ENCODE measurements at places on chromosomes 11 and 22.

DNA sequence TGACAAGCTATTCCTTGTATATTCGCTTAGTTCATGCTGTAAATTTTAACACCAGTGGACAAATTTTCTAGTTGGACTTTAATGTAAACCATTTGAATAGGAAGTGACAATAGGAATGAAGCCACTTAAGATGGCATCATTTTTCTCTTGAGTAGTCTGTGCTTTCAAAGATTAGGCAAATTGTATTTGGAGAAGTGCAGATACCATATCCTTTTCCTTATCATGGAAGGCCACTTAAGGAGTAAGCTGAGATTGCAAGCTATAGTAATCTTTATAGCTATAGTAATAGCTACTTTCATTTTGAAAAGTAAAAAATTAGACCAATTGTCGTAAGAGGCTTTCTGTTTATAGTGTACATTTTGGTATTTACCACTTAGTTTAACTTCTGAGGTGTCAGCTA is 12.8 kb downstream of the CAPRIN1 start:
- DNase-seq, result no peak

DNA sequence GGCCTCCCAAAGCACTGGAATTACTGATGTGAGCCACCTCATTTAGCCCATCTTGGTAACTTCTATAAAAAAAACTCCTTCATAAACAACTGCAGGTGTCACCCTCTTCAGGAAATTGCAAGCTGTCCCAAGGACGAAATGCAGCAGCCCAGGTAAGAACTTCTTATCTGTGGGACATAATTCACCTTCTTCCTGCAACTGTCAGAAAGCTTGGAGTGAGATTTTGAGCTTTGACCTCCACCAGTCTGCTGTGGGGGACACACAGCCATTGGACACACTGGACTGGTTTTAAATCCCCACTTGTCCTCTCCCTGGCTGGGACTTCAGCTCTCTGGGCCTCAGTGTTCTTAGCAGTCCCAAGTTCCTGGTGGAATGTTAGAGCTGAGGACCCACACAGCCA is 368.5 kb downstream of the MN1 start:
- DNase-seq, result no peak

- DNase-seq, result no peak
Observed at GRCh38 chr11:94746721-94747120, 21.4 kb upstream of the AMOTL1 start.

DNA sequence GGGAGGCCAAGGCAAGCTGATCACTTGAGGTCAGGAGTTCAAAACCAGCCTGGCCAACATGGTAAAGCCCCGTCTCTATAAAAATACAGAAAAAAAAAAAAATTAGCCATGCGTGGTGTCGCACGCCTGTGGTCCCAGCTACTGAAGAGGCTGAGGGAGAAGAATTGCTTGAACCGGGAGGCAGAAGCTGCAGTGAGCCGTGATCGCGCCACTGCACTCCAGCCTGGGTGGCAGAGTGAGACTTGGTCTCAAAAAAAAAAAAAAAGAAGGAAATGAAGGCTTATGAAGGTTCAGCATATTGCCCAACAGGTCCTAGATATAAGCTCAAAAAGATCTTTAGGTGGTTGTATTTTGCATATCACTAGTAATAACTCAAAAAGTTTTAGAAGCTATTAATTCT is 10.2 kb downstream of the ATL3 start:
- no peak for DNase-seq

GRCh38 chr22:41471568-41471967 is 2.7 kb downstream of the ACO2 start:
- no peak for DNase-seq

- DNase-seq, result no peak
Observed at GRCh38 chr11:129973809-129974208, 28.8 kb downstream of the PRDM10 start.

DNA sequence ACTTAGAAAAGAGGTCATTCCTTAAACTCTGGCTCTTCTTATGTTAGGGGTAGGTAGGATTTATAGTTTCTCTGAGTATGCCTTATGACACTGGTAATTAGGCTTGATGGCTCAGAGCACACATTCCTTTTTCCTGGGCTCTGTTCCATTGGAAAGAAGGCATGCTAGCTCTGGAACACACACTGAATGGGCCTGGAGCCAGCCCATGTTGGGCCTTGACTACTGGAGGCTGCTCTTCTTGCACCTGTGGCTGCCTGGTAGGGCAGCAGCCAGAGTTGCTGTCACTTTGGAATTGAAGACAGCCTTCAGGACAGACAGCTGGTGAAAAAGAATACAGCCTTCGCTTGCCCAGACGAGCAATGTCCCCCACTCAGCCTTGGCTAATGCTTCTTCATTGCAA is 18.2 kb downstream of the MCAM start:
- no peak for DNase-seq

GRCh38 chr11:85795712-85796487 is 15.0 kb downstream of the SYTL2 start:
- DNase-seq, result no peak
